ENCODE measurements at places on chromosomes 2 and 18. TPM values are rescaled to one million over a fixed set of nuclear protein-coding genes. Genes with fewer than 3 reads are reported as not detected.

Gene TTL
- 19.0 TPM for polyA plus RNA-seq

Gene SULT1C4
- 0.96 TPM for polyA plus RNA-seq

Gene GKN1
- polyA plus RNA-seq = 0.21 TPM

Gene C2orf66
- polyA plus RNA-seq = not detected

Gene CYS1
- 0.07 TPM for polyA plus RNA-seq

Gene KLHL41
- polyA plus RNA-seq = 2,979 TPM

GRCh38 chr2:158598862-158599517 is 142.2 kb downstream of the PKP4 start:
- no peaks in the 10 kb centered on the region for H3K27me3 ChIP-seq
- no peaks in the 10 kb centered on the region for H3K4me1 ChIP-seq
- no peaks in the 10 kb centered on the region for H3K36me3 ChIP-seq
- H3K4me3 ChIP-seq = no peak overlapping the region

DNA sequence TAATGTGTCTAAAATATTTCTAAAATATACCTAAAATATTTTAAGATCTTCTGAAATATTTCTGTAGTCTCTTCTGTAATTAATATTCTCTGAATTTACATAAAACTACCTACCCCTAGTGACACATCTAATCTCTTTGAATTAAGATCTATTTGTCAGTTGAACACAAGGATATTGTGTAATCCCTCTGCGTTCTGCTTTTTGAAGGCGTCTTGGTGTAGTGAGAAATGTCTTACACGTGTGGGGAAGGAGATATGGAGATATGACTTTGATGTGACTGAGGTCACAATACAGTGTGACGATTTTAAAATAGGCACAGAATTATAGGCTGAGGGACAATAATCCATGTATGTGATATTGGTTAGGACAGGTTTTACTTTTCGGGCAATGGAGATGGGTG is 79.8 kb downstream of the DOK6 start:
- DNase-seq = no peak
- H3K4me1 ChIP-seq = no peaks in the 10 kb centered on the region
- H3K27me3 ChIP-seq = no peaks in the 10 kb centered on the region
- no peak overlapping the region for H3K27ac ChIP-seq
- H3K4me3 ChIP-seq = no peak overlapping the region

- DNase-seq = peak; percentile 85
- H3K27ac ChIP-seq = peak overlapping the region; percentile 91
- peaks cover 8% of the 10 kb centered on the region for H3K36me3 ChIP-seq
- no peak overlapping the region for H3K4me3 ChIP-seq
- H3K27me3 ChIP-seq = no peaks in the 10 kb centered on the region
- peaks cover 51% of the 10 kb centered on the region for H3K4me1 ChIP-seq
Observed at GRCh38 chr2:86072271-86072858, 33.3 kb downstream of the POLR1A start.

GRCh38 chr2:128817171-128817570 is 498.5 kb upstream of the HS6ST1 start:
- H3K27me3 ChIP-seq = no peaks in the 10 kb centered on the region
- H3K36me3 ChIP-seq = no peaks in the 10 kb centered on the region

- peaks cover under 1% of the 10 kb centered on the region for H3K36me3 ChIP-seq
- no peak overlapping the region for H3K27ac ChIP-seq
- no peaks in the 10 kb centered on the region for H3K27me3 ChIP-seq
- DNase-seq = no peak
Observed at GRCh38 chr2:237998530-237998929, 31.7 kb downstream of the UBE2F start.

DNA sequence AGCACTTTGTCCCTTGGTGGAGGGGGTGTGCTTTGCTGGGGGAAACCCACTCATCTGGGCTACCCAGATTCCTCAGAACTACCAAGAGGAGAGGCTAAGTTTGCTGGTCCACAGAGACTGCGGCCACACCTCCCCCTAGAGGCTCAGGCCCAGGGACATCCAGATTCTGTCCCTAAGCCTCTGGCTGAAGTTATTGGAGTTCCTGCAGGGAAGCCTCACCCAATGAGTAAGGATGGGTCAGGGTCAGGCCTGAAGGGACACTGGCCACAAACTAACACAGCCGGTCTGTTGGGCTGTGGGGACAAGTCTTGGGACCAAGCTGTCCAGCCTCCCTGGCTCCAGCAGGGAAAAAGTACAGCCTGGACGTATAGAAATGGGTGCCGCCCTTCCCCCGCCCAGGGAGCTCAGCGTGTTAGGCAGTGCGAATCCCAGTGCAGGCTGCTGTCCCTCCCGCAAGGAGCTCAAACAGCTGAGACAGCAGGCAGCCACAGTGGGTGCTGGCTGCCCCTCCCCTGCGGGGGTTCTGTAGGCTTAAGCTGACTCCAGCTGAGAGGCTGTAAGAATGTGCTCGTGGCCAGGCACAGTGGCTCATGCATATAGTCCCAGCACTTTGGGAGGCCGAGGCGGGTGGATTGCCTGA is 86.9 kb upstream of the ARL5A start:
- no peak for DNase-seq
- no peak overlapping the region for H3K27ac ChIP-seq
- no peaks in the 10 kb centered on the region for H3K4me1 ChIP-seq
- no peaks in the 10 kb centered on the region for H3K27me3 ChIP-seq
- H3K4me3 ChIP-seq = no peak overlapping the region
- no peaks in the 10 kb centered on the region for H3K36me3 ChIP-seq

- no peaks in the 10 kb centered on the region for H3K4me1 ChIP-seq
- DNase-seq = no peak
- H3K4me3 ChIP-seq = no peak overlapping the region
- no peaks in the 10 kb centered on the region for H3K36me3 ChIP-seq
- H3K27ac ChIP-seq = no peak overlapping the region
Observed at GRCh38 chr2:74602586-74603281, 45.4 kb downstream of the M1AP start.

- no peak overlapping the region for H3K4me3 ChIP-seq
- no peak overlapping the region for H3K27ac ChIP-seq
- no peak for DNase-seq
- H3K27me3 ChIP-seq = peaks cover 9% of the 10 kb centered on the region
- no peaks in the 10 kb centered on the region for H3K4me1 ChIP-seq
Observed at GRCh38 chr2:12017499-12018157, 271.2 kb downstream of the LPIN1 start.

GRCh38 chr2:6077585-6077984 is 385.4 kb downstream of the SOX11 start:
- no peak overlapping the region for H3K27ac ChIP-seq
- no peaks in the 10 kb centered on the region for H3K27me3 ChIP-seq
- H3K4me1 ChIP-seq = no peaks in the 10 kb centered on the region
- H3K4me3 ChIP-seq = no peak overlapping the region
- H3K36me3 ChIP-seq = no peaks in the 10 kb centered on the region
- no peak for DNase-seq

DNA sequence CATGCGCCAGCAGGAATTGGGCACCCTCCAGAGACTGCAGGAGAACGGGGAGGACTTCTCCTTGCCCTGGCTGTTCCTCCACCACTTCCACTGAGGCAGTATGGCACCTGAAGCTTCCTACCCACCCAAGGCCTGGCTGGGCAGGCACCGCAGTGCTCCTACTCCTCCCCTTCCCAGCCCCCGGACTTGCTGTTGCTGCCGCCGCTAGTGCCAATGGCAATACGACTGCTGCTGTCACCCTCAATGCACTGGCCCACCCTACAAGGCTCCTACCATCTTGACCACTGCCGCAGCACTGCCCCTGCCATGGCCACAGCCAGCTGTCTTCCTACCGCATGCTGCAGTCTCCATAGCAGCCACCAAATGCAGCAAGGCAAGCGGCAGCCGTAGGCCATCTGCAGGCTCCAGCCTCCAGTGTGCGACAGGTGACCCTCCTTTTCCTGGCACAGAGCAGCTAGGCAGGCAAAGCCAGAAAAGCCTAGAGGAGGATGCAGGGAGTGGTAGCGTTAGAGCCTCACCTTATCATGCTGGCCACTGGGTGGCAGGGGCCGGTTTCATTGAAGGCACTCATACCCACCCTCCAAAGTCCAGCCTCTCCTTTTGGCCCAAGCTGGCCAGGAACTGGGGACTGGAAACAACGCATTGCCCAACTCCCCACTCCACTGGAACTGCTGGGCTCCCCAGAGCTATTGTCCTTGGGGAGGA is 47.4 kb upstream of the ANKRD62 start:
- no peak overlapping the region for H3K4me3 ChIP-seq
- no peaks in the 10 kb centered on the region for H3K36me3 ChIP-seq
- no peak overlapping the region for H3K27ac ChIP-seq
- H3K27me3 ChIP-seq = no peaks in the 10 kb centered on the region
- no peaks in the 10 kb centered on the region for H3K4me1 ChIP-seq
- no peak for DNase-seq

DNA sequence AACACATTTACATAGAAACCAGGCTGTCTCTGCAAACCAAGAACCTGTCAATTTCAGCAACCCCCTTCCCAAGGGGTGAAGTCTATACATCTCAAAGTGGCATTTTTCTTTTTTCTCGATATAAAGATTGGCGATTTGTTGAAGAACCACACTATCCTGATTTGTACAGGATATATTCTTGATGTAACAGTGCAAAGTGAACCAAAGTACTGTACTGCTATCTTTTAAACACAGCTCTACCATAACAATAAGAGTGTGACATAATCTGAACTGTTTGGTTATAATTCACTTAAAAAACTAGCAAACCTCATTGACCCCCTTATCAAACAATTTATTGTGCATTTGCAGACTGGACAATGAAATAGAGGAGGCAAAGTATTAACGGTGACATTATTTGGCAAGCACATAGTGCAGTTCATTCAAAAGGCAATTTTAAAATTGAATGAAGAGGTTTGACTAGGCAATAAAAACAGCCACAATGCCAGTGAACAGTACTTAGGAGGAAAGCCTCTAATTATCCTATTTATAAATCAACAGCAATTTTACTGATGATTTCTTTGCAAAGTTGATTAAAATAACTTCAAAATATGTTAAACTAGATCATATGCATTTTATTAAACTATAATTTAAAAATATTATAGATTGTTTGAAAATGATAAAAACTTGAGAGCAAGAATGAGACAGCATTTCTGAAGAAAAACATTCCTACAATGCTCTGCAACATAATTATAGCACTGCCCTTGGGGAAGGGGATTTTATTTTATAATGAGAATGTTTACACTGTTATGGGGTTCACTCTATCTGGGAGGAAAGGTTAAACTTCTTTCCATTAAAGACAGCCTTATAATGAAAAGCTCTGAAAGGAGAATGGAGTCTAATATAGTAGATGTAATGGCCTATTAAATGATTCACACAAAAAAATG is 440.9 kb downstream of the ZEB2 start:
- H3K36me3 ChIP-seq = no peaks in the 10 kb centered on the region
- no peak overlapping the region for H3K4me3 ChIP-seq
- H3K27ac ChIP-seq = no peak overlapping the region

Measured in psoas muscle (tissue), 8 donors.